ENCODE measurements at places on chromosomes 3 and 15.

DNA sequence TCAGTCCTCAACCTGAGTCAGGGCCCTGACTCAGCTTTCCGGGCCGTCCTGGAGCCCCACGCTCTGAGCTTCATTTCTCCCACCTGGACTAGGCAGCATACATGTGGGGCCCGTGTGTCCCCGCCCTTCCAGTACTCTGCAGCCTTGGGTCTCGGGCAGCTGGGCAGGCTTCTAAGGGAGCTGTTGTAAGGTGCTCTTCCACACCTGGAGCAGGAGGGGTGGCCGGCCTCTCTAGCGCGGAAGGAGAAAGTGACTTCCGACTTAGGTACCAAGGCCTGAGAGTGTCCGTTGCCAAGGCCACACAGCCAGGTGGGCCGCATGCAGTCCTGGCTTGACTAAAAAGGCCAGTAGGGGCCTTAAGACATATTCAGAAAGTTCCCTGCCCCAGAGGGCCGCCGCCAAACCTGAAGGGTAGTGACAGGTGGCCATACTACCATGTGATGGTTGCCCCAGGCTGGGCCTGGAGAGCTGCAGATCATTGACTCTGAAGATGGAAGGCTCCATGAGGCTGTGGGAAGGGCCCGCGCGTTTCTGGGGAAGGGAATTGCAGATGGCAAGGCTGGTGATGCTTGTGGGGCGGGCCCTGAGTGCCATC lies 9.4 kb upstream of the SEMA3B start:
- DNase-seq, result no peak

DNA sequence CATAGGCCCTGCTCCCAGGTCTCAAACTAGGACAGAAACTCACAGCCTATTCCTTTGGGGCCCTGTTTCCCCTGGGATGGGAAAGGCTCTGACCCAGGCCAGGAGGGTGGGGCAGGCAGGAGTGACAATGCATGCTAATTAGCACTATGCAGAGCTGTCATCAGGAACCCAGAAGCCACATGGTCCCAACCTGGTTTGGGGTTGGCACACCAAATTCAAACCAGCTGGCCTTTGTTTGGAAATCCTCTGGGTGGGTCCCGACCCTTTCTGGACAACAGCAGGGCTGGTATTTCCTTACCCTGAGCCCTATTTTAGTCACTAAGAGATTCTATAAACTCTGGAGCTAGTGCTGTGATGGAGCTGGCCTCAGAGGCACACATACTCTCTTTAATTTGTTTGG lies 166.2 kb downstream of the LRTM1 start:
- no peak for DNase-seq

DNA sequence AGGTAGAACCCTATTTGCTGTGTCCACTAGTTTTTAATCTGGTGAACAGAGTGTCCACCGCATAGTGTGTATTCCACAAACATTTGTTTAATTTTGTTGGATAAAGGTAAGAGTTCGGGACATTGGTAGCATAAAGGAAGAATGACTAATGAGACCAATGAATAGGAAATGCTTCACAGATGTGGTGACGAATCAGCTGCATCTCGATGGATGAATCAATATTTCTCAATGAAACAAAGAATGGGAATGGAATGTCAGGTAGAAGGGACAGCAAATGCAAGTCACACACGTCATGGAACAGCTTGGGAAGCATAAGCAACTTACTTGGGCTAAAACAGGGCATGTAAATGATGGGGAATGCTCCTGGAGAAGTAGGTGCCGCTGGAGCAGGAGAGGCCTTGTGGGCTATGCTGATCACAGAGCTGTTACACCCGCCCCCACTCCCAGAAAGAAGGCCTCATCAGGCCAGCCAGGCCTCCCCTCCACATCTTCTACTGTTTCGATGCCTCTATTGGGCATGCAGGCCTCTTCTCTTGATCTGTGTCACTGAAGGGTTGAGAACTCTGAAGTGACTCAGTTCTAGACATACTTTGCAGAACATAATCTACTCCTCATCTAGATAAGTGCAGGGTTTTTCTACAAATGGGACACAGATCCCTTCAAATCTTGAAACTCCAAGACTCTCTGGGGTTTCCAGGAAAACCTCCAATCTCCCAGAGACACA lies 120.0 kb upstream of the GADL1 start:
- no peak for DNase-seq

GRCh38 chr3:70890020-70890394 lies 577.6 kb upstream of the MDFIC2 start:
- no peak for DNase-seq

GRCh38 chr3:152319831-152320617 lies 51.3 kb downstream of the MBNL1 start:
- DNase-seq, result no peak

DNA sequence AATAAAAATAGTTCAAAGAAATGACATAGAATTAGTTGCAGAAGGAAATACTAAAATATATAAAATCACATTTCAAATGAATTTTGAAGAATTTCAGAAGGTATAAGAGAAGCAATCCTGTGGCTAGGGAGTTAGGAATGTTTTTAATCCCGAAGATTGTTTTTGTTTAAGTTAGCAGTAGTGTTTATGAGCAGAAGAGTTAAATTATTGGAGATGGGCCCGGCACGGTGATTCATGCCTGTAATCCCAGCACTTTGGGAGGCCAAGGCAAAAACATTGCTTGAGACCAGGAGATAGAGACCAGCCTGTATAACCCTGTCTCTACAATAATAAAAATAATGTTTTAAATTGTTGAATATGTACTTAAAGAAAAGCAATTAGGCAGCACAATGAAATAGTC lies 432.5 kb downstream of the MFSD1 start:
- no peak for DNase-seq

GRCh38 chr3:161108840-161109239 lies 3.7 kb upstream of the B3GALNT1 start:
- DNase-seq, result no peak

DNA sequence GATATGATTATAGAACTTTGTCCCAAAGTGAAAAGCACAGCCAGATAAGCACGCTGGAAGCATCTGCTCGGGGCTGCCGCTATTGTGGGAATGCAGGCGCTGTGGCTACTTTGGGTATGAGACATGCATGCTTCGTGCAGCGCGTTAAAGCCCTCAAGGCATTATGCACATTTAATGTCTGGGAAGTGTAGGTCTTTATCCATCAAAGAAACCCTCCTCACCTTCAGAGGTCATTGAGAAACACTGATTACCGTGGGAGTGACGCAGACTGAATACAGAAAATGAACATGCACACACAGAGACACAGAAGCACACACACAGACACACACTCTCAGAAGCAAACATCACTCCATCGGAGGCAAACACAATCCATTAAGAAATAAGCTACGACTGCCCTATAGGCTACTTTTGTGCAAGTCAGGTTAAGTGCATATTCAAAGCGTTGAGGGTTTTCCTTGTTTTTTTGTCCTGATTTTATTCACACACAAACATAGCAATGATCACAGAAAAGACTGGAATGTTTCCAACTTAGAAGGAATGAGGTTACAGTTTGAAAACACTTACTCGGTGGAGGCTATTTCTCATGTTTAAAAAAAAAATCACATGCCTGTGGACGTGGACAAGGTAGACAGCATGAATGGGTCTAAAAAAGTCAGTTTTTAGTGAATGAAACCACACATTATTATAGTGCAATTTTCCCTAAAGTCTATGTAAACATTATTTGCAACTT lies 68.5 kb downstream of the PLCH1 start:
- no peak for DNase-seq

DNA sequence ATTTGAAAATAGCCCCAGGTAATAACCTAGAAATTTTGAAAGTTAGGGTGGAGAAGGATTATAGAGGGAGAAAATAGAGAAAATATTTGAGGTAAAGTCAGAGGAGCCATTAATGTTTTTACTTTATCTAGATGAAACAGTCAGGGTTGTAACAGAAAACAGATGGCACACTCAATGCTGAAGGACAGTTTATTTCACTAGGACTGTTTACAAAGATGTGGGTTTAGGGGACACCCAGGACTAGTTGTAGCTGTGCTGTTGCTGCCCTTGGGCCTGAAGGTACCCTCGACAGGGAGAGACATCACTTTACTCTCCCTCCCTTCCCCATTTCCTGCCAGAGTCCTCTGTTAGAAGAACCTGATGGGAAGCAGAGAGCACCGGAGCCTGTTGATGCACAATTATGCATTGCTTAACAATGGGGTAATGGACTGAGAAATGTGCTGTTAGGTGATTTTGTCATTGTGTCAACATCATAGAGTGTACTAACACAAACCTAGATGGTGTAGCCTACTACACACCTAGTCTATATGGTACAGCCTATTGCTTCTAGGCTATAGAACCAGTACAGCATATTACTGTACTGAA lies 103.8 kb downstream of the GALK2 start:
- DNase-seq, result no peak

- DNase-seq, result no peak
Measured at GRCh38 chr15:98150536-98150935, 190.0 kb downstream of the ARRDC4 start.

DNA sequence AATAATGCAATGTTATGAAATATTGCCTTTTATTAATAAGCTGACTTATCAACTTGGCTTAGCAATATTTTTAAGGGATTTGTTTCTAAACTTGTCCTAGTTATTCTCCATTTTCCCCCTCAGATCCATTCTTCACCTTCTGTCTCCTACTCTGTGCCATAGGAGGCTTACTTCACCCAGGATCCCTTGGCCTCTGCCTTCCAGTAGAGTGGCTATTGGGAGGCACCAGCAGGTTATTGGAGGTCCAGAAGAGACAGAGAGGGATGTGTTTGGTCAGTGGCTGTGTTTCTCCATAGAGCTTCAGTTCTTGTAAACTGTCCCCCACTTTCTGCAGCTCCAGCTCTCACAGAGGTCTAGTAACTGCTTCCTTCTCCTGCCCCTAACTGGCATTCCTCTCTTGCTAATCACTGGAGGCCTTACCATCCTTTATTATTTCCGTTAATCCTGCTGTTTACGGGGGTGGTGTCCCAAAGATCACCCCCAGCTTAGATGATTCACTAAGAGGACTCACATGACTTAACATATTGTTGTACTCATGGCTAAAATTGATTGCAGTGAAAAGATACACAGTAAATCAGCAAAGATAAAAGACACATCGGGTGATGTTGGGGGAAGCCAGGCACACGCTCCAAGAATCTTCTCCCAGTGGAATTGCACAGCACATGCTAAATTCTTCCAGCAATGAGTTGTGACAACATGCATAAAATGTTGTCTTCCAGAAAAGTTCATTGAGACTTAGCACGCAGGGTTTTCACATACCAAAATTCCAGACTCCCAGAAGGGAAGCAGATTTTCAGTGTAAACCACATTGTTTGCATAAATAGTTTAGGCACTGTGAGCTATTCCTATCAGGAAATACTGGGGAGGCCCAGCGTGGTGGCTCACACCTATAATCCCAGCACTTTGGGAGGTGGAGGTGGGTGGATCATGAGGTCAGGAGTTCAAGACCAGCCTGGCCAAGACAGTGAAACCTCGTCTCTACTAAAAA lies 67.5 kb downstream of the RPL22L1 start:
- DNase-seq, result no peak

GRCh38 chr3:141191097-141191749 lies 40.4 kb upstream of the PXYLP1 start:
- DNase-seq, result no peak

DNA sequence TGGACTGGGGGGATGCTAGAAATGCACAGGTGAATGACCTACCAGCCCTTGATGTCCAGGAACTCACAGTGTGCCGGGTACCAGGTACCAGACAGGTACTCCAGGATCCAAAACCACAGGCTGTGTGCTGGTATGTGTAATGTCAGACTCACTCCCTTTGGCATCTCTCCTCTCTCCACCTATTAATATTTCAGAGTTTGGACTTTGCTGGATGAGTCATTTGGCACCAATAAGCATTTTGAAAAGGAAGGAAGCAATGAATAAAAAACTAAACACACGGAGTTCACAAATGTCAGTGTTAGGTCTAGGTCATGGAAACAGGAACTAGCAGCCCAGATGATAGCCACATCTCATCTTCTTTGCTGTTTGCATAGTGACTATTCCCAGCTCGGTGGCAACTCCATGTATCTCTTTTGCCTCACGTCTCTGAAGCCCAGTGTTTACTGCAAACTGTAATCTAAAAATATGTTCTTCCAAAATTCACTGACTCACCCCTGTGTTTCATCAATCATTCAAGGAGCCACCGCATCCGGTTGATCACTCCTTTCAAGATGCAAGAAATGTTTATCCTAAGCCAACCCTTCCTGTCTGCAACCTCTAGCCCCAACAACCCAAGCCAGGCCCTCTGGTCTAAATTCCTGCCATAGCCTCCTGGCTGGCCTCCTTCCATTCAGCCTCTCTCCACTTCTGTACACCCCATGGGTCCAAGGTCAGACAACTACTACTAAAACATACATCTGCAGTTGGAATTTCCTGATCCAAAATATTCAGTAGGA lies 8.4 kb downstream of the ITGB5 start:
- DNase-seq, result no peak

- DNase-seq, result peak; percentile 27
Measured at GRCh38 chr3:102060814-102061213, 211.5 kb downstream of the NFKBIZ start.

- DNase-seq, result no peak
Measured at GRCh38 chr3:111534701-111535100, 7.3 kb upstream of the CD96 start.

- DNase-seq, result no peak
Measured at GRCh38 chr15:66789029-66790025, 87.3 kb downstream of the SMAD6 start.

- peak; percentile 30 for DNase-seq
Measured at GRCh38 chr3:81823882-81824395, 62.5 kb upstream of the GBE1 start.

DNA sequence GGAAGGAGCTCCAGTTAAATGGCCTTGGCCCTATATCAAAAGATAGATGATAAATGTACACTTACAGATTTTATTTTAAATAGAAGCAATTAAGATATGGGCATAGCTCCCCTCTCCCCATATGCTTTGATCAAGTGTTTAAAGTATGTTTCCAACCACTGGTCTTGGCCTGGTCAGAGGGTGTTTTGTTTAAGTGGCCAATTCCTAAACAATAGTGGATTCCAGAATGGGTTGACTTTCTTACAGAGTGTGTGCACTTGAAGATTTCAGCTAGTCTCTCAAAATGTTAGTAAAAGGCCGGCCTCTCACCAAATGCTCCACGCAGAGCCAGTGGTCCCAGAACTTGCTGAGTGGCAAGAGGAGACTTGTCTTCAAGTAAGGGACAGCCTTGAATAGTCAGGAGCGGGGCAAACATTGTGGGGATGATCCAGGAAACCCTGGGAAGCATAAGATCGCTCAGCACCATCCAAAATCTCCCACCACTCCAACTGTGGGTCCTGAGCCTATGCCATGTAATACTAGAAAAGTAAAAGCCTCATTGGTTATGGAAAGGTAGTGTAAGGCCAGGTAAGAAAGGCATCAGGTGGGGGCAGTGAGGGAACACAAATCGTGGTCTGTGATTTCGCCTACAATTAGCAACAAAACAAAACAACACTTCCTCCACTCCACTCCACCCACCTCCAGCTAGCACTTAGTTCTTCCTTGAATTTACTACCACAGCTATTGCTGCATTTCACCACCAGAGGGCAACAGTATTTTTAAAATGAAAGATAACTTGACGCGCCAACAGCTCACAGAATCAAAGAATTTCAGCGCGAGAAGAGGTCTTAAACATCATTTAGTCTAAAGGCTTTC lies 4.8 kb downstream of the RARRES1 start:
- peak; percentile 85 for DNase-seq

GRCh38 chr3:132343018-132343612 lies 25.9 kb downstream of the ACP3 start:
- DNase-seq, result peak; percentile 31

Measured in GM20000 (cell line).